A549 treated with Mapracorat at 1 μM for 4 hours (cell line): ENCODE measurements at places on chromosomes 13 and 19. TPM values are rescaled to one million over a fixed set of nuclear protein-coding genes. Genes with fewer than 3 reads are reported as not detected.

Gene ANGPTL8
- total RNA-seq = 0.52 TPM in 1 of 5 replicates, not detected in the others

Gene PTPRH
- total RNA-seq = 3.5 to 6.0 TPM (median 5.0 TPM) in 5 replicates

Gene SERPINE3
- not detected in 5 replicates for total RNA-seq

Gene FCHO1
- 17.7 to 21.9 TPM (median 17.9 TPM) in 5 replicates for total RNA-seq

Gene ZMYM5
- total RNA-seq = 5.1 to 7.8 TPM (median 5.9 TPM) in 5 replicates

Gene NUMBL
- 52.9 to 83.0 TPM (median 79.0 TPM) in 5 replicates for total RNA-seq

Gene C3
- total RNA-seq = 40.6 to 52.1 TPM (median 49.5 TPM) in 5 replicates

Gene CNFN
- total RNA-seq = 43.6 to 57.0 TPM (median 49.3 TPM) in 5 replicates

Gene EFNA2
- total RNA-seq = 1.5 to 2.4 TPM (median 1.7 TPM) in 5 replicates

Gene GRAMD1A
- total RNA-seq = 139 to 157 TPM (median 147 TPM) in 5 replicates

Gene C13orf46
- 0.13 to 0.26 TPM (median 0.20 TPM) in 5 replicates for total RNA-seq

Gene FREM2
- total RNA-seq = not detected in 5 replicates

Gene CGB2
- total RNA-seq = 0.44 TPM in 1 of 5 replicates, not detected in the others

Gene ANGPTL4
- 508 to 697 TPM (median 629 TPM) in 5 replicates for total RNA-seq

Gene CCNE1
- total RNA-seq = 23.4 to 27.5 TPM (median 24.5 TPM) in 5 replicates

Gene POSTN
- 0.05 to 0.15 TPM (median 0.09 TPM) in 3 of 5 replicates, not detected in the others for total RNA-seq

Gene DAND5
- 0.09 to 0.12 TPM in 2 of 5 replicates, not detected in the others for total RNA-seq

Gene C19orf73
- total RNA-seq = 1.2 to 2.4 TPM (median 1.6 TPM) in 5 replicates

Gene ERICH4
- total RNA-seq = 0.15 TPM in 1 of 5 replicates, not detected in the others

Gene MCEMP1
- not detected in 5 replicates for total RNA-seq

Gene ZNF878
- total RNA-seq = not detected in 5 replicates

Gene TEAD2
- 14.1 to 20.5 TPM (median 17.5 TPM) in 5 replicates for total RNA-seq

Gene PSG7
- 0.07 to 0.16 TPM (median 0.10 TPM) in 3 of 5 replicates, not detected in the others for total RNA-seq

Gene CEBPA
- total RNA-seq = 5.3 to 10.2 TPM (median 8.8 TPM) in 5 replicates

Gene SRRM5
- 0.53 to 1.1 TPM (median 0.79 TPM) in 5 replicates for total RNA-seq

Gene LYPD5
- 0.20 to 0.41 TPM (median 0.25 TPM) in 5 replicates for total RNA-seq

Gene PRKCG
- total RNA-seq = 3.8 to 7.2 TPM (median 6.5 TPM) in 5 replicates

Gene TNPO2
- 24.4 to 36.5 TPM (median 34.0 TPM) in 5 replicates for total RNA-seq

Gene ING1
- total RNA-seq = 9.2 to 11.6 TPM (median 10.7 TPM) in 5 replicates

Gene ZIC2
- 5.0 to 9.0 TPM (median 6.6 TPM) in 5 replicates for total RNA-seq

Gene CCDC70
- not detected in 5 replicates for total RNA-seq

Gene ZNF616
- 0.55 to 1.1 TPM (median 0.66 TPM) in 5 replicates for total RNA-seq

Gene IL12RB1
- not detected in 5 replicates for total RNA-seq

Gene CYSLTR2
- not detected in 5 replicates for total RNA-seq

Gene ZNF541
- not detected in 5 replicates for total RNA-seq

Gene ATP4A
- total RNA-seq = 0.06 TPM in 1 of 5 replicates, not detected in the others

Gene MUC16
- 0.02 to 0.13 TPM (median 0.05 TPM) in 5 replicates for total RNA-seq

Gene OR10H1
- total RNA-seq = not detected in 5 replicates

Gene LENG1
- total RNA-seq = 6.6 to 8.4 TPM (median 7.9 TPM) in 5 replicates

Gene FCER2
- not detected in 5 replicates for total RNA-seq

Gene ZNF480
- total RNA-seq = 7.0 to 16.7 TPM (median 16.1 TPM) in 5 replicates

Gene TUBB4A
- total RNA-seq = 6.0 to 7.6 TPM (median 6.5 TPM) in 5 replicates

Gene ZNF284
- 0.23 to 0.58 TPM (median 0.36 TPM) in 5 replicates for total RNA-seq

Gene OR7G1
- not detected in 5 replicates for total RNA-seq

Gene OLFM4
- 0.06 TPM in 1 of 5 replicates, not detected in the others for total RNA-seq

Gene MARCHF2
- 16.2 to 21.7 TPM (median 20.5 TPM) in 5 replicates for total RNA-seq

Gene LRP3
- total RNA-seq = 29.1 to 54.1 TPM (median 51.0 TPM) in 5 replicates

Gene CDC42EP5
- not detected in 5 replicates for total RNA-seq

Gene FSD1
- 7.4 to 9.3 TPM (median 8.8 TPM) in 5 replicates for total RNA-seq

Gene ETFB
- total RNA-seq = 227 to 265 TPM (median 239 TPM) in 5 replicates

Gene ZNF724
- total RNA-seq = 0.40 to 0.94 TPM (median 0.65 TPM) in 5 replicates

Gene CARS2
- 48.5 to 68.1 TPM (median 58.2 TPM) in 5 replicates for total RNA-seq

Gene GJB6
- total RNA-seq = not detected in 5 replicates

Gene NOTCH3
- 8.9 to 17.6 TPM (median 15.7 TPM) in 5 replicates for total RNA-seq

Gene LIM2
- not detected in 5 replicates for total RNA-seq

Gene STX10
- 40.3 to 60.2 TPM (median 56.1 TPM) in 5 replicates for total RNA-seq
